ENCODE measurements at places on chromosomes 5 and 9.
A peak's percentile ranks its signal among the peaks of the same experiment; 100 is the strongest.

- DNase-seq: no peak
Measured at GRCh38 chr9:97560851-97561250, 59.4 kb downstream of the TMOD1 start.

DNA sequence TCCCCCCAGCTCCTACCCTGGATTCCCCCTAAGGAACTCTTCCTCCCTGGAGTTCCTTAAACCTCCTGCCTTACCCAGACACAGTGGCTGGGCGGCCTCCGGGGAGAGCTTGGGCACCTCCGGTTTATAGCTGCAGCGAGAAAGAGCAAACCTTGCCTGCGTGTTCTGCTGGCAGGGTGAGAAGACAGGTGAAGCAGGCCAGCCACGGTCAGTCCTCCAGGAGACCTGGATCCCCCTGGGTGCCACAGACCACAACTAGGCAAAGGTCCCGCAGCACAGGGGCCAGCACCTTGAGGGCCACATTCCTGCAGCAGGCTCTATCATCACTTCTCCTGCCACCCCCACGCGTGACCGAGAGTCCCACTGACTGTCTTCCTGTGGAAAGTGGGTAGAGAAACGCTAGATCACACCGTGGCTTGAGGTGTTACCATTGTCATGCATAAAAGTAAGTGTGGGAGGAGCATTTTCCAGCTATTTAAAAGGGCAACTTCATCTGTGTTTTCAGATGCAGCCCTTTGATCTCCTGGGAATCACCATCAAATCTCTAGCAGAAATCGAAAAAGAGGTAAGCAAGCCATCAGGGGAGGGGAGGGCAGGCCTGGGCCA lies 130.2 kb upstream of the LMX1B start:
- DNase-seq: no peak

- no peak for DNase-seq
Measured at GRCh38 chr5:159962214-159962613, 45.9 kb downstream of the ADRA1B start.

GRCh38 chr5:54415147-54415546 lies 40.4 kb upstream of the HSPB3 start:
- DNase-seq: no peak

DNA sequence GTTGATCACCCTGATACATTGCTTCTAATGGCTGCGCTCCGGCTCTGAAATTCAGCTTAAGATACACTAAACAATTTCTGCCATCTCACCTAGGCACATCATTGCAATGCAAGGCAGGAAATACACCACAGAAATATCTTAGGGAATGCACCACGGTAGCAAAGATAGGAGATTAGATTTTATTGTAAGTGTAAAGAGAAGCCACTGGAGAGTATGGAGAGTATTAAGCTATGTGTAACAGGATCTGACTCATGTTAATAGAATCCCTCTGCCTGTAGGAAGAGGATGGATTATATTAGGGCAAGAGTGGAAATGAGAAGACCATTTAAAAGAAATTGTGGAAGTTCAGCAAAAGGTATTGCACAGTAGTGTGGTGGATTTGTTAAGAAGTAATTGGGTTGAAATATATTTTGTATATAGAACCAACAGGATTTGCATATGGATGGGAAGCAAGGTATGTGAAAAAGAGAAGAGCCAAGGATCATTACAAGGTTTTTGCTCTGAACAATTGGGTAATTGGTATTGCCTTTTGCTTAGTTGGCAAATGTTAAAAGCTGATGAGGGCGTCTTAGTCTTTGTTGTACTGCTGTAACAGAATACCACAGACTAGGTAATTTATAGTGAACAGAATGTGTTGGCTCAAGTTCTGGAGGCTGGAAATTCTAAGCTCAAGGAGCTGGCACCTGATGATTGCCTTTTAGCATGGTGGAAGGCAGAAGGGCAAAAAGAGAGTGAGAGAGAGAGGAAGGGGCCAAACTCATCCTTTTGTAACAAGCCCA lies 636.1 kb downstream of the PSAT1 start:
- no peak for DNase-seq

DNA sequence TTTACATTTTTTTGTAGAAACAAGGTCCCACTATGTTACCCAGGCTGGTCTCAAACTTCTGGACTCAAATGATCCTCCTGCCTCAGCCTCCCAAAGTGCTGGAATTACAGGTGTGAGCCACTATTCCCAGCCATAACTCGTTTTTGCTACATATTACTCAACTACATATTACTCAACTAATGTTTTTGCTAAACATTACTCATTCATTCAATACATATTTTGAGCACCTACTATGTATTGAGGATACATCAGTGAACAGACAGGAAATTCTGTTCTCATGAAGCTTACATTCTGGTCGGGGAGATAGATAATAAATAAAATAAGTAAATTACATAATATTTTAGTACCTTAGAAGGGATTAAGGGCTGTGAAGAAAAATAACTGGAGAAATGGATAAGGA lies 34.9 kb upstream of the STOM start:
- DNase-seq: no peak

DNA sequence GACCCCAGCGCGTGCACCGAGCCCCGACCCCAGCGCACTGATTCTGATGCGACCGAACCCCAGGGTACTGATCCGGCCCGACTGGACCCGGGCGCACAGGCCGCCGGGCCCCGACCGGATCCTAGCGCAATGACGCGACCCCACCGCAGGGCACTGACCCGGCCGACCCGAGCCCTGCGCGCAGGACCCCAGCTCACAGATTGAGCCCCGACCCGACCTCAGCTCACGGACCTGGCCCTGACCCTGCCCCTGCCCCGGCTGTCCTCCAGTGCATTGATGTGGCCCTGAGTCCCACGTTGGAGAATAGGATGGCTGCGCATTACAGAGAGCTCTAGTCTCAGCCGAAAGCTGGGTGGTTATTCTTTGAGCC lies 438 bp downstream of the TRIP13 start:
- no peak for DNase-seq

DNA sequence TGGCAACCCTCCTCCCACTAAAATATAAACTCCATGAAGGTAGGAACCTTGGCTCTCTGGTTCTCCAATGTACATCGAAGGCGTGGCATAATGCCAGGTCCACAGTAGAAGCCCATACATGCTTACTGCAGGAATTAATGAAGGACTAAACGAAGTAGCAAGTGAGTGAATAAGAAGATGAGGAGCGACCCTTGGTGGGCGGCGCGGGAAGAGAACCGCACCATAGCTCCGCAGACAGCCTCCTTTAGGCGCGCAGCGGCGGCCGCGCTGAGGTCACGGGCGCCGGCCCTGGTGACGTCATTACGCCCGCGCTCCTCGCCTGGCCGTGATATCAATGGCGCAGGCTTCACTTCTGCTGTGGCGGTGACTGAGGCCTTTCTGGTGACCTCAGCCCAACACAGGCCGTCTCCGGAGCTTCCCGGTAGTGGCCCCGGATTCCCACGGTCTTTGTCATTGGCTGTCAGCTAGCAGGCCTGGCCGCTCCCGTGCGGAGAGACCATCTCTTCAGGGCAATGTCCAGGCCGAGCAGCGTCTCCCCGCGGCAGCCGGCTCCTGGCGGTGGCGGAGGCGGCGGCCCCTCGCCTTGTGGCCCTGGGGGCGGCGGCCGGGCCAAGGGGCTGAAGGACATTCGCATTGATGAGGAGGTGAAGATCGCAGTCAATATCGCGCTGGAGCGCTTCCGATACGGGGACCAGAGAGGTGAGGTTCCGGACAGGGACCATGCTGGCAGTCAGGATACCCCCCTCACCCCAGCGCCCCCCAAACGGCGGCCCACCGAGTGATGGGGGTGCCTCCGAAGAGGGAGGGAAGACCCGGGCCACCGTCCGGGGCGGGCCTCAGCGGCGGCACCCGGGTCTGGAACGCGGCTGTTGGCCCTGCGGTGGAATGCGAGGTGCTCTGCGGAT lies at the start of gene YTHDC2:
YTHDC2 (plus strand) TSS at position 311 of the 905 bp plus-strand sequence; CDS start at position 513, 202 bp downstream.
- peak; percentile 96 for DNase-seq

DNA sequence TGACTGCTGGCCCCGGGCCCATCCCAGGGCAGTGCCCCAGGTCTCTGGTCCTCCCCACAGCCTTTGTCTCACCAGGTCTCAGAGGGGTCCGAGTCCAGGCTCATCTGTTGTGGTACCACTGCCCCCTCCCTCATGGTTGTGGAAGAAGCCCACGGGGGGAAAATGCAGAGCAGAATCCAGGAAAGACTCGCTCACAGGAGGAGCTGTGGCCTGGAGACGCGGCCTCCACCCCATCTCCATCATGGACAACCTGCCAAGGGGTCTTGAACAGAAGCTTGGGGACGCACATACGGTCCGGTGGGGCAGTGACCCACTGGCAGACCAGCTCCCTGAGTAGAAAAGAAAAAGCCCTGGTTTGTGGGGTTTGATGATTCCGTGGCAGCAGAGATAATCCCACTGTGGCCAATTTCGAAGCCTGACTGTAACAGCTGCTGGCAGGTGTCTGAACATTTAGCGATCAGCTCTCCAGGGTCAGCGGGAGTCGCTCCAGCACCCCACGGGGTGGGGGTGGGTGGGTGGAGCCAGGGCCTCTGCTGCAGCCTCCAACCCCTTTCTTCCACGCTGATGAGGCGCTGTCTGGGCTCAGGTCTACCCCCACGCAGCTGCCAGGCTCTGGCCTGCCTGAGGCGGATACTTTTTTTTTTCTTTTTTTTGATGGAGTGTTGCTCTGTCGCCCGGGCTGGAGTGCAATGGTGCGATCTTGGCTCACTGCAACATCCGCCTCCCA lies 1.9 kb upstream of the GRIN1 start:
- DNase-seq: no peak

DNA sequence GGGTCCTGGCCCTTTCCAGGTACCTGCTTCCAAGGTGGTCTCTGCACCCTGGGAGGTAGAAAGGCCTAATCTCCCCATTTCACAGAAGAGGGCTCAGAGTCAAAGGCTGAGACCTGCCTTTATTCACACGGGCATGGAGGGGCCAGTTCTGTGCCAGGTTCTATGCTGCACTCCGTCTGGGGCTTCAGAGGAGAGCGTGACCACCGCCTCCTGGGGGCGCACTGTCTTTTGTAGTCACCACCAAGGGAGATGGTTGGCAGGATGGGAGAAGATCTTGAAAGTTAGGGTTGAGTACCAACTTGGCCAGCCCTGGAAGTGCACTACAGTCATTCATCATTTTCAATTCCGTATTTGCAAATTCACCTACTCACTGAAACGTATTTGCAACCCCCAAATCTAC lies 23.7 kb upstream of the PRDM12 start:
- DNase-seq: peak; percentile 68

GRCh38 chr5:176658817-176659511 lies 11.7 kb downstream of the TSPAN17 start:
- DNase-seq: no peak

GRCh38 chr5:145856285-145856818 lies 16.5 kb downstream of the GRXCR2 start:
- peak; percentile 68 for DNase-seq

DNA sequence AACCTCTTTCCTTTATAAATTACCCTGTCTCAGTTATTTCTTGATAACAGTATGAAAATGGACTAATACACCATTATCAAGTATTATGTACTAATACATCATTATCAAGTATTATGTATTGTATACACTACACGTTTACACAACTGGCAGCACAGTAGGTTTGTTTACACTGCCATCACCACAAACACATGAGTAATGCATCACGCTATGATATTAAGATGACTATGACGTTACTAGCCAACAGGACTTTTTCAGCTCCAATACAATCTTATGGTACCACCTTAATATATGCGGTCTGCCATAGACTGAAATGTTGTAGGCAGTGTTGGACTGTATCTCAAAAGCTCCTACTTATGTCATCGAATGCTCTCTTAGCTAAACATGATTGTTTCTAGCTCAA lies 28.2 kb downstream of the PRELID2 start:
- DNase-seq: no peak

DNA sequence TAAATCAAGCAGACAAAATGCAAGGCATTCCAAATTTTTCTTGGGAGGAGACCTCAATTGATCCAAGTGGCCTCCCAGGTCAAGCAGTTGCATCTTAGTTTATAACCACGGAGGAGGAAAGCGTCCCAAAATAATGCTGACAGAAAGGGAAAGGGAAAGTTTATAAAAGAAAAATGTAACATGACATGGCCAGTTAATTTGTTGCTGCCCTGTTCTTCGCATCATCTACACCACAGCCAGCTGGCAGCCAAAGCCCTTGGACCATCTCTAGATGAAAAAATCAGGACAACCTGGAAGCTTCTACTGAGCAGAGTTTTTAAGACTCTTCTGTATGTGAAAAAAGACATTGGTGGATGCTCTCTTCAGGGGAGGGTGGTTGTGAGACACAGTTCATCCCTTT lies 128.8 kb upstream of the FBXL7 start:
- DNase-seq: no peak

- no peak for DNase-seq
Measured at GRCh38 chr5:151896031-151896691, 28.5 kb downstream of the GLRA1 start.

- DNase-seq: no peak
Measured at GRCh38 chr5:135134691-135135381, 100.8 kb upstream of the PITX1 start.

GRCh38 chr5:27172693-27173092 lies 134.3 kb upstream of the CDH9 start:
- no peak for DNase-seq

GRCh38 chr9:106019039-106019680 lies 324.8 kb downstream of the TMEM38B start:
- DNase-seq: no peak

DNA sequence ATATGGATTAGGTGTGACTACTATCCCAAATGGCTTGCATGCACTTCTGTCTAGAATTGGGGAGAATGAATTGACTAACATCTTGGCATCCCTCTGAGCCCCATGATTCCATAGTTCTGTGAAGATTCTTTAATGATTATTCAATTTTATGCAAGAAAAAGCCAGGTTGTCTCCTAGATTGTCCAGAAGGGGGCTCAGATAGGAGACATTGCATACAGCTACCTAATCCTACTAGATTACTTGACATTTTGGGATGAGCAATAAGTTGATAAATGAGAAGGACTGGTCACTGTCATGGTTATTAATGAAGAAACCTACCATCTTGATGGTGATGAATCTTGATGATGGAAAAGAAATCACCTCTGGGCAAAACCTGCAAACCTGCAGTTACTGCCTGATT lies 117.0 kb downstream of the CARTPT start:
- no peak for DNase-seq

GRCh38 chr9:12289711-12290110 lies 403.5 kb upstream of the TYRP1 start:
- no peak for DNase-seq

DNA sequence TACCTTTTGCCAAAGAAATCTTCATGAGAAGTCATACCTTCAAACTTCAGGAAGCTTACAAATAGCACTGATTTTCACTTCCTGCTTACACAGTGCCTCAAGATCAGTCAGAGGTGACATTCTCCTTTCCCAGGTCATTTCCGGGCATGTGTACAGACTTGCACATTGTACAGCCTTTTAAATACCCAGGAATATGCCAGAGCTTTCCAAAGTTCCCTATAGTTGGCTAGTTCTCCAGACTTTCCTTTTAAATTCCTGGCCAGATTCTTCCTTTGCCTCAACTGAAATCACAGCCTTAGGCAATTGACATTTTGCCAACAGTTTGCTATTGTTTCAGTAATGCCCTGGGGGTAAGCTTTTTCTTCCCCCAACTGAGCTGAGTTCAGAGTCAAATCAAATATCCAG lies 47.2 kb downstream of the RFX3 start:
- DNase-seq: no peak

GRCh38 chr5:2763533-2763794 lies 12.0 kb upstream of the IRX2 start:
- no peak for DNase-seq

Measured in aorta (tissue), 5 donors.